ENCODE measurements at places on chromosomes 6 and 20.

GRCh38 chr6:52157301-52157941 is 28.8 kb upstream of the IL17A start:
- no peak for DNase-seq

GRCh38 chr6:1767481-1768246 is 157.9 kb downstream of the FOXC1 start:
- no peak for DNase-seq

- no peak for DNase-seq
These were observed 80.2 kb upstream of the SLC2A12 start for GRCh38 chr6:134132494-134133141.

DNA sequence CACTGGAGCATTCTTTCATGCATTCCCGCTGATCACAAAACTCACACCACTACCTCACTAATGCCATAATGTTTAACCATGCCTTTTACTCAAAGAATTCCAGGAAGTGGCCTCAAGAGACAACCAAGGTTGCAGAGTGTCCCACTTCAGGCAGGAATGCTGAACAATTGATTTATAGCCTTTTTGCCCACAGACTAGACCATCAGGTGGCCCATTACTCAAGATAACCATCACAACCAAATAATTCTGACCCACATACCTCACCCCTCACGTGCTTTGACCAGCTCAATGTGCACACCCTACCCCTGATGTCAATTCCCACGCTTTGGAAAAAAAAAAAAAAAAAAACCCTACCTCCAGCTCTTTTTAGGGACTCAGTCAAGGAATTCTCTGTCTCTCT is 220.6 kb upstream of the UFL1 start:
- DNase-seq: no peak

- DNase-seq: no peak
These were observed 323.0 kb downstream of the ESR1 start for GRCh38 chr6:152130441-152130840.

DNA sequence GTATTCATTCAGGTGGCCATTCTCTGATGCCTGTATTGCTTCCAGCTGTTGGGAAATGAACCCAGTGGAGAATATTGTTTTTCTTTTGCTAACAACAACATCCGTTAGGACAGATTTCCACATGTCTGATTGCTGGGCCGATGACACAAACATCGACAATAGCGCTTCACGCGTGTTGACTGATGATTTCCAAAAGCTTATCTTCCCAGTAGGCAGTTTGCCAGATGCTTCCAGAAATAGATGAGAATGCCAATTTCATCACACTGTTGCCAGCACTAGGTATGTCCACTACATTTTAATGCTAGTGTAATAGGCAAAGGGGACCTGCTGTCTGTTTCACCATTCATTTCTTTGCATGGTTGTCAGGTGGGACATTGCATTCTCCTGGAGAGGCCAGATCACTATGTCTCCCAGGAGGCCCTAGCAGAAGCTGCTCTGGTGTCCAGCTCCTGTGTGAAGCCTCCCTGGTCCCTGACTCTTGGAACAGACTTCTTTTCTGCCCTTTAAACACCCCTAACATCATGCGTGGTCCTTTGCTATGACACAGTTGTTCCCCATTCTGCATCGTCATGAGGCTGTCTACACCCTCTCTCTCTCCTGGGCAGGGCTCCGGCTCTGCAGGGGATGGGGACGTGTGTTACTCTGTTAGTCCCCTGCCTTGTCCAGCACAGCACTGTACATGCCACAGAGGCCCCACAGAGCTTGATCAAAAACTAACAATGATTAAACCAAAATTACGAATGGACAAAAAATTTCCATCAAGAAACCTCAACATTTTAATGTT is 181.6 kb downstream of the CDH26 start:
- no peak for DNase-seq

GRCh38 chr6:24929242-24929641 is 6.5 kb downstream of the RIPOR2 start:
- DNase-seq: no peak

DNA sequence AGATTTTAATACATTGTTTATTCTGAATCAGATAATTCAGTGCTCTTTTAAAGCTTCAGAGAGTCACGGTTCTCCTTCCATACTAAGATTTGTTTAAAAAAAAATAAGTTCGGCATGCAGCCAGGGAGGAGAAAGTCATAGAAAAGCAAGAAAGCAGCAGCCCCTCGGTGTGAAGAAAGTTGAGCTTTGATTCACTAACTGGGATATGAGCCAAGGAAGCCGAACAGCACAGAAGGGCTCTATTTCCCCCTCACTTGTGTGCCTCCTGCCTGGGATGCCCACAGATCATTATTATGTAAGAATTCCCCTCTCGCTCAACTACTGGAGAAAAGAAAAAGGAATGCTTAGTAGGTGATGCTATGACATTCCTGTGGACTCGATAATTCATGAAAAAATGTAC is 69.3 kb upstream of the SYNJ2 start:
- no peak for DNase-seq

GRCh38 chr6:111484633-111484930 is 1.6 kb upstream of the REV3L start:
- no peak for DNase-seq

- no peak for DNase-seq
These were observed 22.3 kb upstream of the RSPO3 start for GRCh38 chr6:127096167-127096566.

DNA sequence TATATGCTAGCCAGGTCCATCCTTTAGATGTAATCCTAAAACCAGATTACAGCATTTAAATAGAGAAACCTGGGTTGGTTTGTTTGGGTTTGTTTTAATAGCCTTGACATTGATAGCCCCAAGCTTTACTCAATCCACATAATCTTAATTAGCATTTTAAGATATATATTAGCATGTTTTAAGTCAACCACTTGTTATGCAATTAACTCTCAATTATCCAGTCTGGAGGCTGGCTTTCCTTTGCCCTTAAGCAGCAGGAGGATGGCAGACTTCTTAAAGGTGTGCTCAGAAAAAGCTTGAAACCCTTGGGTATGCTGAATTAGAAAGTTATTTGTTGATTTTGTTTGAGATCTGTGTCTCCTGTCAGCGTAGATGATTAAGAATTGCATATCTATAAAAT is 46.3 kb upstream of the SMIM28 start:
- DNase-seq: no peak

All from stimulated activated CD8-positive, alpha-beta memory T cell treated with anti-CD3 and anti-CD28 coated beads, Interleukin-15, amount 100 ng/mL, for 4 hours (primary cell).